ENCODE measurements at places on chromosomes 7 and 10.
A peak's percentile ranks its signal among the peaks of the same experiment; 100 is the strongest.

DNA sequence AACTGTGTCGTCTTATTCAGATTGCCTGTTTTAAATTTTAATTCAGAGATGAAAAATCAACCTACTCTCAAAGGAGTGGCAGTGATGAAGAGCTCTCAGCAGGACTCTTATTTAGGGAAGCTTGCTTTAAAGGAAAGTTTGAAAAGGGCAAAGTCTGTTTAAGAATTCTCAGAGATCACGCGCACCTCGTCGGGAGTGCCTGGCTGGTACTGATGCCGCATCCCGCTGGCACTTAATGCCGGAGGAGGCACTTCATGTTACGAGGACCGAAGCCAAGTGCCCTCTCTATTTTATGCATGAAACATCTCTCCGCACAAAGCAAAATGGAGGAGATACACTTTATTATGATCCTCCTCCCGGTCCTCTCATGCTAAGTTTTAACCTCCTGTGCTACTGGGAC lies 71.1 kb upstream of the INSYN2A start:
- no peak for DNase-seq

- DNase-seq, result no peak
These were observed 1.7 kb upstream of the GIMAP6 start for GRCh38 chr7:150633926-150634325.

DNA sequence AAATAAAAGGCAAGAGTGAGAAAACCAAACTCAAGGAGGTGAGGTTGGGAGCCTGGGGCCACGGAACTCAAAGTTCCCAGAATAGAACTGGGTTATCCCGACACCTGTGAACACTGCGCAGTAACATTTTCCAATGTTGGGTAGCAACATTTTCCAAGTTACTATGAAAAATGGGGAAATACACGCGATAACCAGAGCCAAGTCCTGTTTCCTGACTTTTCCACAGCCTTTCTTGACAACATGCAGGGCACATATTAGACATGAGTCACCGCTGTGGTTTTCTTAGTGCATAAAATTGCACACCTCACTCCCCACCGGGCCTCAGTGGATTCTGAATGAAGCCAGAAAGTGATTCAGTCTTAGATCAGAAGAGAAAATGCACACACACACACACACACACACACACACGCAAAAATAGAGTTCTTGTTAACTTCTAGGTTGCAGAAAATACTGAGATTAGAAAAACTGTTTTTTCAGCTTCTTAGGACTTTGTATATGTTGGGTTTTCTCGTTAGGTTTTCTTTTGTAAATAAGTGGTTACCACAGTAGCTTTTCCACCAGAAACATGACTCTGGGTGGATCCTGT lies 70.0 kb downstream of the CAMK1D start:
- no peak for DNase-seq

DNA sequence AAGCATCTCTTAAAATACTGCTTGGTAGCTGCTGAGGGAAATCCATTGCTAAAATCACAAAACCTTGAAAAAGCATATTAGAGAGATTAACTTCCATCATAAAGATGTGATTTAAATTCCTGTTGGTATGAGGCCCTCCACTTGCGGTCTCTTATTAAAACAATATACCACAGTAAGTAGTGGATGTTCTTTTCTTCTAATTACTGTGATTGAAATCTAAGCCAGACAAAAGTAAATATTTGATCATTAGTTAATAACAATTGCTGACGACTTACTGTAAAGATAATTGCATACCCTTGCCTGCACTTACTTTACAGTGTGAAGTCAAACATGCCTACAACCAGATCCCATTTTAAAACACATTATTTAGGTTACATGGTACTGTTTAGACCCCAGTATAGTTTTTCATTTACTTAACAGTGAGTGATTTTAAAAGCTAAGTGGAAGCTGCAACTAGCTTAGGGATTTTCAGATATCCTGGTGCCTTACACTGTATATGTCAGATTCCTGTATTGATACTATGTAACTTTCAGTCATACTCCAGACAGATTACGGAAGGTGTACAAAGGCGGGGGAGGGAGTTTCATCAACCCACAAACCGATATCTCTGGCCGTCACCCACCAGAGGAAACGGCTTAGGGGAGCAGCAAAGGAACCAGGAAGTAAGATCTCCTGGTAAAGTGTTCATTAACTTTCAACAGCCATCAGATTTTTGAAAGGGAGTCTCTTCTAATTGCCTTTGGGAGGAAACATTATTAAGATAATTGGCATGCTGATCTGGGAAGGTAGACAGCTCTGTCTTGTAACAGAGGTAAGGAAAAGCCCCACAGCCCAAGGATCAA lies 986 bp downstream of the NRP1 start:
- no peak for DNase-seq

DNA sequence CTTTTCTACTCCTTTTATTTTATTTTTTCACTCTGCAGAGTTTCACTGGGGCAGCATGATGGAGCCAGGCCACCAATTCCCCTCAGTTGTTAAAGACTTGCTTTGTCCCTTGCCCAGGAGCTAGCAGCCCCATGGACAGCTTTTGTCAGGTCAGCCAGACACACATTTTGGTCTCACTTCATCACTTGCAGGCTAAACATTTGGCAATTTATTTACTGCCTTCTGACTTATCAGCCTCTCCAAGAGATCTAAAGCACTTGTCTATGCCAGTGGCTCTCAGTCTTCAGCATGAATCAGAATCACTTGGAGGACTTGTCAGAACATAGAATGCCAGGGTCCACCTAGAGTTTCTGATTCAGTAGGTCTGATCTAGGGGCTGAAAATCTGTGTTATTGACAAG lies 66.4 kb upstream of the GDF10 start:
- DNase-seq, result no peak

- no peak for DNase-seq
These were observed 2.4 kb downstream of the OTUD1 start for GRCh38 chr10:23441251-23441650.

- no peak for DNase-seq
These were observed 73.7 kb downstream of the NKX6-2 start for GRCh38 chr10:132712291-132712690.

GRCh38 chr7:127717502-127718339 lies 65.7 kb downstream of the SND1 start:
- DNase-seq, result no peak

GRCh38 chr7:44595934-44596635 lies 10.3 kb upstream of the OGDH start:
- no peak for DNase-seq

DNA sequence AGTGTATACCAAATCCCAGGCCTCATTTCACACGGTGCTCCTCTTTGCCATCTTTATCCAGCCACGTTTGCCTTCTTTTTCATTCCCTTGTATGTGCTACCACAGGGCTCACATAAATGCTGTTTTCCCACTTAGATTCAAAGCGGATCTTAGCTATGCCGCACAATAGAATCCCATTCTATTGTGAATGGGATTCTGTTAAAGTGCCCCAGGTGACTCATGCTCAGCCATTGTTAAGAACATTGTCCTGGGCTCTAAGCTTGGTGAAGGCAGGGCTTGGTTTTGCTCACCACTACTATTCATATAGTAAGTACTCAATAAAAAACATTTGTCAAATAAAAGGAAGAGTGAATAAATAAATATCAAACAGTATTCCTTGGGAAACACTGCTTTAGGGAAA lies 72.3 kb upstream of the PHYHIPL start:
- peak; percentile 30 for DNase-seq

DNA sequence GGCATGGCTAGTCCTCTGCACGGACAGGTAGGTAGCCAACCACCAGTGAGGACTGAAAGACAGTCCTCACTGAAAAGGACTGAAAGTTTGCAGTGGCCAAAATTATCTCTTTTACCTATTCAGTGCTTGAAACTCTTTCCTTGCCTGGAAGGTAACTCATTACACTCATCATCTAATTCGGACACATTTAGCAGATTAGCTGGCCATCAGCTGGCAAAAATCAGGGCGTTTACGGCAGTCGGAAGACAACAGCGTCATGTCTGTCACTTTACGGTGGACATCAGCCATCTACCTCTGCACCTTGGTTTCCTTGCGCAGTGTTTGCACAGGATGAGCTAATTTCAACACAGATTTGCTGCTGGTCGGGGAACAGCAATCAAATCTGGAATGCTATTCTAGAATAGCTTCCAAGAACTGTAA lies 740 bp downstream of the ANXA7 start:
- DNase-seq, result peak; percentile 21

Measured in NCI-H1930 (cell line).